ENCODE measurements at places on chromosomes 7 and 10.

DNA sequence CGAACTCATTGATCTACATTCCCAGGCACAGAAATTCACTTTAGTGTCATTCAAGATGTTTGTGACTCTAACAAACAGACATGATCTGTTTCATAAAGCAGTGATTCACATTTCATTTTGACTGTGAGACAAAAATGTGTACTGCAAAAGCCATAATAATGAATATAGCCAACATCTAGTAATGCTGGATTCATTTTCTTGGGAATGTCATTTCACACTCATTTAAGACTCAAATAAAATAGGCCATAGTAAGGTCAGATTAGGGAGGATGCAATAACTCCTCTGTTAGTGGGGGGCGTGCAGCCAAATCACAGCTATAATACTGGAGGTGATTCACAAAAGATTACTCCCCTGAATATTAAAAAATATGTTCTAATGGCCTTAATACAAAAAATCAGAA is 566.6 kb upstream of the ZWINT start:
- DNase-seq, result no peak

- no peak for DNase-seq
Observed at GRCh38 chr7:82521906-82522445, 78.4 kb upstream of the CACNA2D1 start.

- no peak for DNase-seq
Observed at GRCh38 chr7:54690892-54691291, 68.1 kb downstream of the SEC61G start.

GRCh38 chr10:92849234-92849525 is 860 bp downstream of the EXOC6 start:
- no peak for DNase-seq

- DNase-seq, result no peak
Observed at GRCh38 chr10:112131996-112132395, 51.6 kb downstream of the GPAM start.

GRCh38 chr7:28592861-28593260 is 180.5 kb downstream of the CREB5 start:
- no peak for DNase-seq

DNA sequence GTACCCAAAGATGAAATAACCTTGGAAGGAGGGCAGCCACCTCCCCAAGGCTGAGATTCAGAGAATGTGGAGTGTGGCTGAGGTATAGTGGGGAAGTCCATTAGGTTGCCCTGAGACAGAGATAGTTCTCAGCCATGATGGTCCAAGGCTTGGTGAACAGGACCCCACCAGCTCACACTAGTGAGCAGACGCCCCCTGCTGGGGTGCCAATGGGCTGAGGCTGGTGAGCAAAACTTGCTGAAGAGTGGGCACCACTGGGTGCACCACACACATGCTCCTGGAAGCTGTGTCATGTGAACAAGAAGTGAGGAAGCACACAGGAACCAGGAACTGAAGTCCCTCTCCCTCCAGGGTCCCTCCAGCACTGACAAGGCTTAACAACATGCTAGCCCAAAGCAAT is 8.9 kb downstream of the FBXL13 start:
- no peak for DNase-seq

DNA sequence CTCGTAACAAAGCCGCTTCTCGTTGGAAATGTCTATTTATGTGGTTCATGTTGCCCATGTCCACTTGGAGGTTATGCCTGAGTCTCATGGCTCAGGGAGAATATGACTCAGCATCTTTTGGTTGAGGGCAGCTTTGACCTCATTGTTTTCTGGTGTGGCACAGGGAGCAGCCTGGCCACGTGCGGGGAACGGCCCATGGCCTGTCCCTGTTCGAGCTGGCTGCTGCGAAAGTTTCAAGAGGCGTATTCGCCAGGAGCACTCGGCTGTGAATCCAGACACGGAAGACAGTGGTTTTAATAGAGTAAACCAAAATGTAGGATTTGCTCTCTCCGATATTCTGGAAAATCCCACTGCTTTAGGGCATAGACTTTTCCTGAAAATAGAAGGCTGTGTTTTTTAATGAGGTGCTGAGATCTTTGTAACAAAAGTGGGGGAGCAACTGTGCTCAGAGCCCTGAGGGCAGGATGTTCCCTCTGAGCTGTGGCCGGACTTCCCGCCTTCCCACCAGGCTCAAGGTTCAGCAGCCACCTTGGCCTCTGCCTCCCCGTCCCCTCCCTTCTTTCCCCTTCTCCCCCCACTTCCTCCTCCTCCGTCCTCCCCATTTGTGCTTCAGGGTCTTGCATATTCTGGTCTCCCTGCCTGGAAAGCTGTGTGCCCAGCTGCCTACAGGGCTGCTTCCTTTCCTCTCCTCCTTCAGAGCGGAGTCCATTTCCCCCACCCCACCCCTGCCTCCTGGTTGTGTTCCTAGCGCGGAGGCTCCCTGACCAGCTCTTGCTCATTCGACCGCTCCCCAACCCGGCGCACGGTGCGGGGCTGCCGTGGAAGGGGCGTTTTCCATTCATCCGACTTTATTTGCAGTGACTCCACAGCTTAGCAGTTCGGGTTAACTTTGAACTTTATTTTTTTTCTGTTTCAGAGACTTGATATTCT is 642.0 kb downstream of the SDK1 start:
- peak; percentile 59 for DNase-seq

DNA sequence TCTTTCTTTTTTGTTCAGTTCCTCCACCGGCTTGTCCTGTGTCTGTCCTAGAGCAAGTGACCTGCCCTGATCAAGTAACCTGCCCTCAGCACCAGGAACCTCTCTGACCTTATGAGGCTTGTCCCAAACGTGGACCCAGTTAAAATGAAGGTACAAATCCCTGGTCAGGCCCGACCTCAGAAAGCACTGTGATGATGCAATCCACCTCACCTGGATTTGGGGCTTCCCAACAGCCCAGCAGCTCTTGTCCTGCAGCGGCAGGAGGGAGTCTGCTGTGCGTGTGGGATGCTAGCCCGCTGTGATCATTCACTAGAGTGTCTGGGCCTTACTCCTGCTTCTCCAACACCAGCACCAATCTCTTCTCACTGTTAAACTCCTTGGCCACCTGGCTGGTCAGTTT is 11.2 kb downstream of the COL17A1 start:
- DNase-seq, result no peak

DNA sequence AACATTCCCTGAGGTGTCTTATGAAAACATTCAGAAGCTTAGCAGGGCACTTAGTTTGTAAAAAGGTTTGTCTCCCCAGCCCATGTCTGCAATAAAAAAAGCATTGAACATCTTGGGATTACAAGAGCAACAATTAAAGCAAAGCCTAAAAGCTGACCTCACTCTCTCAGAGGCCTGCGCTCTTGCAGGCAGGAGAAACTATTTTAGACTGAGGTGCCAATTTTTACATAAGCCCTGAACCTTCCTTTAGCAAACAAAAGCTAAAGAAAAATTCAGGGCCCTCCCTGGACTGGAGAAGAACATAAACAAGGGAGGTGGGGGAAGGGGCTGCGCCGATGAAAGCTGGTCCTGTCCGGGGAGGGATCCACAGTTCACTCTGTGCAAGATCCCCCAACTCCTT is 312.7 kb upstream of the RNF32 start:
- no peak for DNase-seq

GRCh38 chr10:22433875-22434274 is 88.6 kb downstream of the SPAG6 start:
- no peak for DNase-seq

GRCh38 chr10:23046027-23046426 is 49.4 kb upstream of the MSRB2 start:
- no peak for DNase-seq

DNA sequence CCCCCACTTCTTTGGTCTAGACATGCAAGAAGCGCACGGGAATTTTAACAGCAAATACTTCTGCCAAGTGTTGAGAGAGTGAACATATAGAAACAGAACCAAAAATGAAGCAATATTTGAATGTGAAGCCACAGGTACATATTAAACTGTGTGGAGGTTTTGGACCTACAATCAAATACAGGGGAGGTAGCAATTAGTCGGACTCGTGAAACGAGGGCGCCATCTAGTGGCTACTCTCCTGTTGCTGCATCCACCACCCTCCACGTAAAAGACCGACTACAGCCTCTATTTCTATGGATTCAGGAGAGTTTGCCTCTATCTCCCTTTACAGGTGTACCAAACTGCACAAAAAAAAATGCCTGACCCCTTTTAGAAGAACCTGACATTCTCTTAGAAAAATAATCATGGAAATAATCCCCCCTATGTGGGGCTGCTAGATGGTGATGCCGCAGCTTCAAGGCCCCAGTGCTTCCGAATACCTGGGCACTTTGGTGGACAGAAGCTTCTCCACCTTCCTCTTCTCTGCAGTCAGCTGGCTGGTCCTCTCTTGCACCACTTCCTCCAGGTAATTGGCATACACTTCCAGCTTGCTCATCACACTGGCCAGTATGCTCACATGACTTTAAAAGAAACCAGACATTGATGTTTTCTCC is 31.7 kb downstream of the TECTB start:
- DNase-seq, result peak; percentile 10

DNA sequence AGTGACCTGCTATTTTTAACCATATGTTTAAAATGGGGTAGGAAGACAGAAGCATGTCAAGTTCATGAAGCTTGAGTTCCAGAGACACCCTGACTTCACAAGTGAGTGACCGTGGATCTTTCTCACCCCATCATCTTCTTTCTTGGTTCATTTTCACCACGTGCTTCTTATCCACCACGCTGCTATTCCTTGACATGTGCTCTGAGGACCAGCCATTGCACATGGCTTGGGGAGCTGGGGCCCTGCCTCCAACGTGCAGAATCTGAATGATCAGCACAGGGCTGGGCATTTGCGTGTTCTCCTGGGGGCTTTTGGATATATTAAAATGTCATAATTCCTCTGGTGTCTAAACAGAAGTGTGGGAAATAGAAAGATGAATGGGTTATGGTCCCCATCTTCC is 25.0 kb upstream of the GTPBP4 start:
- DNase-seq, result no peak

DNA sequence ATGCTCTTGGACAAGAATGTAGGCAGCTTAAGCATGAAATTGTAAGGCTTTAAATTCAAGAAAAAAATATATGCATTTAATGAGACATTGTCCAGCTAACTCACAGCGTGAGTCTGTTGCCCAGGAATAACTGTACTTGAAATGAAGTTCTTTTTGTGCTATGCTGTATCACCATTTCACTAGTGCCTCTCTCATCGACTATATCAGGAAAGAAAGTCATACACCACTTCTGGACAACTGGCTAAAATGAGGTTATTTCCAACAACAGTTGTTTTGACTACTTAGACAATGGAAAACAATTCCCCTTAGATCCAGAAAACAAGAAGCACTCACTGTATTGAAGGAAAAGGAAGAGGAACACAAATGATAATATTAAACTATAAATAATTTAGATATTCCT is 251.8 kb downstream of the CRPPA start:
- DNase-seq, result no peak

- DNase-seq, result no peak
Observed at GRCh38 chr10:97466755-97467154, 20.8 kb downstream of the ZDHHC16 start.

GRCh38 chr7:100358857-100359212 is 918 bp downstream of the PILRB start:
- DNase-seq, result no peak

DNA sequence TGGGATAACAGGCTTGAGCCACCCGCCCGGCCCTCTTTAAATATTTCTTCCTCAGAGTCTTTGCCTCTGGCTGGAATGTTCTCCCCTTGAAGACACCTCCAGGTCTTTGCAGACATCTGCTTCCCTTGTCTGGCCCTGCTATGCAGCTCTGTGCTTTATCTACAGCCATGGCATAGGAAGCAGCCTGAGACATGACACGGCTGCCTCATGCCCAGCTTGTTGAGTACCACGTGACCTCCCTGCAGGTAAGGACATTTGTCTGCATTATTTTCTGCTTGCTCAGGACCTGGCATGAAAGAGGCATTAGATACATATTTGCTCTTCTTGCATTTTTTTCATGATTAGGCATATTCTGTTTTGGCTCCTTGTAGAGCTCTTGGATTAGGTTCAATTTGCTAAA is 113.8 kb upstream of the KLF6 start:
- DNase-seq, result peak; percentile 75

- DNase-seq, result no peak
Observed at GRCh38 chr7:4791101-4791737, 15.8 kb downstream of the AP5Z1 start.

DNA sequence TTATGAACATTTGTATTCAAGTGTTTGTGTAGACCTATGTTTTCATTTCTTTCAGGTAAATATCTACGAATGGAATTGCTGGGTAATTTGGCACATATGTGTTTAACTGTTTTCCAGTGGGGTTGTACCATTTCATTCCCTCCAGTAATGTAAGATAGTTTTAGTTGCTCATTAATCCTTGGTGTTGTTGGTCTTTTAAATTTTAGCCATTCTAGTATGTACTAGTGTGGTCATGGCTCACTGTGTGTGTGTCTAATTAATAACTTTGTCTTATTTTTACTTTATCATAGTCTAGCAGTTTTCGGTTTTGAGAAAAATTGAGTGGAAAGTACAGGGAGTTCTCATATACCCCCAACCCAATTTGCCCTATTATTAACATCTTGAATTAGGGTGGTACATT is 278.8 kb downstream of the CAMK1D start:
- no peak for DNase-seq

DNA sequence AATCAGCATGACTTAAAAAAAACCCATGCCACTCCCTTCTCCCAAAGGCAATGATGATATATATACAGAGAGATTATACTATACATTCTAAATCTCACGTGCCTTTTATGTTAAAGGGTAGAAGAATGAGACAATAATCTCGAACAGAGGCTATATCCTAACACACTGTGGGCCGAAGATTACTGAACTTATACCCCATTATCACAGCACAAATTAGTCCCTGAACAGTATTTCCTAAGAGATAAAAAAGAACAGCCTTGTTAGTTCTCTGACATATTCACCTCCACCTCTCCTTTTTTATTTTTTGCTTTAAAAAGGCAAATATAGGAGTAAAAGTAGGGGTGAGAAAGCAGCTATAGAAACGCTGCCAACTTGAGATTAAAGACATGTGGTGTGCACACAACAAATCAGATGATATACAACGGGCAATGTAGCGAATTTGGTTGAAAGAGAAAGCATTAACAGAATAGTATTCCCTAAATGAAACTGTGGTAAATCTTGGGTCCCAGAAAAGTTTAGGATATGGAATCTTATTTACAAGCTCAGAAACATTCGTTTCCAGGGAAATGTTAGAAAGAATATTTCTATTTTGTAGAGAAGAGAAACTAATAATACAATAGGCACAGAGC is 69.5 kb downstream of the JMJD1C start:
- DNase-seq, result no peak

GRCh38 chr7:70673778-70674570 is 458.0 kb upstream of the GALNT17 start:
- DNase-seq, result no peak

GRCh38 chr10:51000164-51000563 is 74.1 kb upstream of the PRKG1 start:
- DNase-seq, result no peak

- no peak for DNase-seq
Observed at GRCh38 chr7:121623130-121623872, 227.2 kb upstream of the FAM3C start.
